ENCODE measurements at places on chromosomes 12 and 14. TPM values are rescaled to one million over a fixed set of nuclear protein-coding genes. Genes with fewer than 3 reads are reported as not detected.

Gene ART4
- 10.5 TPM for total RNA-seq

Gene MYH6
- 12,862 TPM for total RNA-seq

Gene OASL
- 1.1 TPM for total RNA-seq

Gene LTBP2
- total RNA-seq = 25.0 TPM

Gene GNB3
- total RNA-seq = 4.3 TPM

Gene LHX5
- total RNA-seq = not detected

Gene NKX2-1
- not detected for total RNA-seq

Gene DENND5B
- total RNA-seq = 33.1 TPM

Gene CLEC6A
- total RNA-seq = not detected

Gene SNX6
- total RNA-seq = 46.7 TPM

Gene KRT74
- total RNA-seq = 1.6 TPM

Gene LMO3
- total RNA-seq = 13.0 TPM

Gene ANO2
- total RNA-seq = 11.0 TPM
